ENCODE measurements at places on chromosomes 5 and 9.

DNA sequence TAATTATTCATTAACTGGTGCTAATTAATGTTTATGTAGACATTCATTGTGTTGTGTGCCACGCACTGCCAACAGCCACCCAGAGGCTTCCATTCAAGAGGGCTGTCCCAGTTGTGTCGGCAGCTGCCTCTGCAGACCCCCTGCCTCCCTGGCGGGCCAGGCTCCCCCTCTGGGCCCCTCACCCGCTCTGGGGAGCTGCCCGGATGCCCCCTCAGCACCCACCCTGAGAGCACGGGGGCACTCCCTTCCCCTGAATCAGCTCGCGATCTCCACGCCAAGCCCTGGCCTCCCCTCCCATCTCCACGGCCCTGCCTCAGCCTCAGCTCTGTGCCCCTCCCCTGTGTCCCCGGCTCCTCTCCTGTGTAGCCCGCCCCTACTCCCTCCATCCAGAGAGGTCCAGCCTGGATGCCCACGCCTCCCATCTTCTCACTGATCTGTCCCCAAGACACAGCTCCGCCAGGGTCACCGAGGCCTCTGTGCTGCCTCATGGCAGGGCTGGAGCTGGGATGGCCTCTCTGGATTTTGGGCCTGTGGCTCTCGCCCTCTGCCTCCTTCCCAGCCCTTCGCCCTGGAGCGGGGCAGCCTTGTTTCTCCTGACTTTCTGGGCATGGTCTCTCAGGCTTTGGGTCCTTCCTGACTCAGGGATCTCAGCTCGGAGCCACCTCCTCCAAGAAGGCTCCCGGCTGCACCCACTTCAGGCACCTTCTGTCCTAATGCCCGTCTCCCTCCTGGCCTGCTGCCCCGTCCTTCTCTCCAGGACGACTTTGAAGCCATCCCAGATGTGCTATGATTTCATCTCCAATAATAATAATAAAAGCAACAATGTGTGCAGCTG is 16.0 kb upstream of the SLC9A3 start:
- DNase-seq = no peak

- DNase-seq = no peak
Observed at GRCh38 chr9:112925058-112925641, 34.5 kb upstream of the SLC46A2 start.

GRCh38 chr5:173318881-173319620 is 9.2 kb downstream of the STC2 start:
- DNase-seq = no peak

GRCh38 chr5:40775085-40775845 is 19.5 kb upstream of the TTC33 start:
- no peak for DNase-seq

- DNase-seq = no peak
Observed at GRCh38 chr9:127066851-127067136, 55.6 kb downstream of the ANGPTL2 start.

DNA sequence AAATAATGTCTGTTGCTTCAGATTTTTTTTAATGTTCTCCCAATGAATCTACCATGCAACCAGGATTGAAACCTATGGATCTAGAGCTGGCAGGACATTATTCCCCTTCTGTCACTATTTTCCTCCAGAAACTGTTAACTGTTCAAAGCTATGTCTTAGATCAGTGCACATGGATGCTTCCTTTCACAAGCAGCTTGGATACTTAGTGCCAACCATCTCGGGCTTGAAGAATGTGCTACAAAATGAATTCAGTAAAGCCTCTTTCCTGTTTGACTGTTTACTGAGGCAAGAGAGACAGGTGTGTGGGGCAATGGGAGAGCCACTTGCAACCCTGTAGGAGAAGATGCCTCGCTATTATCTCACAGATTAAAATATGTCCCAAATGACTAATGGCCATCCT is 774.8 kb downstream of the KCTD16 start:
- DNase-seq = no peak

GRCh38 chr9:137449081-137449844 is 8.1 kb upstream of the ENTPD8 start:
- DNase-seq = no peak

Measured in retinal pigment epithelial cell (primary cell).